ENCODE measurements at places on chromosomes 2 and 18.

- no peak for DNase-seq
Measured at GRCh38 chr2:191676790-191677645, 918 bp upstream of the NABP1 start.

DNA sequence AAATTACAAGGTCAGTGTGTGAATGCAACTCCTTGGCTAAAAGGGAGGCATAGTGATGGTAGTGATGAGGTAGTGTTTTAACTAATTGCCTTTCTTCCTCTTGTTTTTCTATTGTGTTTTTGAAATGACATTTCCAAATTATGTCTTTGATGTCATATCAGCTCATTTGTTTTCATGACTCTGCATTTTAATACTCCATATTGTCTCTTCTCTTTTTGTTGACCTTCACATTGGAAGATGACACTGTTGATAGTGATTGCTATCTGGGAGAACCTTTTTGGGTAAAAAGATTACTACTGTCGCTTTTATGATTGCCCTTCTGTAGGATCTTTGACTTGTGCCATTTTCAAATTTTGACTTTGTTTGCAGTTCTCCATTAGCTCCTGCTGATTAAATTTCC lies 3.0 kb downstream of the GIGYF2 start:
- no peak for DNase-seq

- no peak for DNase-seq
Measured at GRCh38 chr2:217247476-217247875, 387.6 kb upstream of the TNP1 start.

- DNase-seq: no peak
Measured at GRCh38 chr2:176851889-176852483, 360.6 kb upstream of the HNRNPA3 start.

DNA sequence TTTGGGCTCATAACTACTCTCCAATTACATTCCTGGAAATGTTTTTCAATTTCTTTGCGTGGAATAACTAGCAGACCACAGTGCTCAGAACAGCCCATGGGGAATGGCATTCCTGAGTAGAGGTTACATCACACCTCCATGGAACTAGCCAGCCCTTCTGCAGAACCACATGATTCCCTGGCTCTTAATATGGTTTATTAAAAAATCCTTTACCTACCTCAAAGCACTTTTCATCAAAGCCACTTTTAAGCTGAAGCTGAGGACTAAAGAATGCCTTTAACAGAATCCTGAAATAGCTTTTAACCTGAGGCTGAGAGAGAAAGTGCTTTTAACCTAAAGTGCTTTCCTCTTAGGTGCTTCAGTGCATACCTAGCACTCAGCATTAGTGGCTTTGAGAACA lies 376.3 kb downstream of the ARHGAP15 start:
- no peak for DNase-seq

GRCh38 chr18:25146512-25146910 lies 205.5 kb downstream of the ZNF521 start:
- no peak for DNase-seq

GRCh38 chr18:31364190-31364589 lies 12.4 kb upstream of the DSG4 start:
- no peak for DNase-seq

- no peak for DNase-seq
Measured at GRCh38 chr2:173884025-173884802, 81.0 kb downstream of the SP3 start.

DNA sequence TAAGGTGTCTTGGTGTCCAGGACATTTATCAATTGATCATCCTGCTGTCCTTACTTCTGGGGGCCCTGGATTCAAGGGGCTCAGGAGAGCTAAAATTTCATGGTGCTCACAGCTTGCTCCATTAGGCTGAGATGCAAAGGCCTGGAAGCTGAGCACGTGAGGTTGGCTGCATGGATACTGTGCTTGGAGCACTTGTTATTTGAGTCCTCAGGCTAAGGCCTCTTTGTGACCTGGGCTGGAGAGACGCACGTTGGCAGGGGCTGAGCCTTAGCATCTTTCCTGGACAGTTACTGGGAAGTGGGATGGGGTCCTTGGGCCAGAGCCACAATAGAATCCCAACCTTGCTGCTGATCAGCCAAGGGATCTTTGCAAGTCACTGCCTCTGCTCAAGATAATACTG lies 151.2 kb upstream of the HS6ST1 start:
- DNase-seq: no peak

DNA sequence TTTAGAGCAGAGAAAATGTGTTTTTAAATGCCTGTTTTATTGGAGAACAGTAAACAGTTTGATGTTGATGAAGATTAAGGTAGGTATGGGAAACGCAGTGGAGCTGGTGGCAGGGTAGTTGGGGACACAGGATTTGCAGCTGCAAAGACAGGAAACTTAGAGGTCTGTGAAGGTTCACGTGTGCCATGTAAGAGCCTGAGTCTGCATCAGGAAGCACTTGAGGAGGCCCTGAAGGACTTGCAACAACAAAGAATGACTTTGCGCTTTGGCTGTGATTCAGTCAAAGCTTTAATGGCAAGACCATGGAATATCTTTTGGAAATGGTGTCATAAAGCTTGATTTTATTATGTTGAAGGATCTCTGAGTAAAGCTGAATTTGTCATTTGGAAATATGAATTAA lies 347.6 kb upstream of the KCNJ3 start:
- DNase-seq: no peak
